ENCODE measurements at places on chromosomes 7 and 10. TPM values are rescaled to one million over a fixed set of nuclear protein-coding genes. Genes with fewer than 3 reads are reported as not detected.

Gene NEURL1
- not detected for total RNA-seq

GRCh38 chr7:110856704-110857103 lies 234.2 kb upstream of the LRRN3 start:
- DNase-seq: no peak

- no peak for DNase-seq
Measured at GRCh38 chr10:7932301-7933036, 114.2 kb downstream of the TAF3 start.

Gene ZNF853
- total RNA-seq: 23.6 TPM

Gene NEBL
- total RNA-seq: 0.07 TPM

Gene FAM20C
- 52.6 TPM for total RNA-seq

DNA sequence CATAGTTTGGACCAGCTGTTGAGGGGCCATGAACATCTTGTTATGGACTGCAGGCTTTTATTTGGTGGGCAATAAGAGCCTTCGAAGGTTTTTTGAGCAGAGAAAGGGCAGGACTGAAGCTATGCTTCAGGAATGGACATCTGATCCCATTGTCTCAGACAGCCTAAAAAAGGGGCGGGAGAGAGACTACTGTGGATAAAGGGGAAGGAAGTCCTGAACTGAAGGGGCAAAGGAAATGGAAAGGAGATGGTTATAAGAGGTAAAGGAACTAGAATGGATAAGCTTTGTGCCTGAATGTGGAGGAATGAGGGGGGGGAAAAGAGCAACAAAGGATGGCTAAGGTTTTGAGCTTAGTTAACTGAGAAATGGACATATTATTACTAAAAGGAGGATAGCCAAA lies 172.5 kb downstream of the SKAP2 start:
- no peak for DNase-seq

Gene GJD4
- not detected for total RNA-seq

- DNase-seq: no peak
Measured at GRCh38 chr7:51601461-51601860, 284.9 kb upstream of the COBL start.

Gene OTUD1
- total RNA-seq: 3.8 TPM

Gene SAMD9L
- 3.8 TPM for total RNA-seq

GRCh38 chr7:105027176-105027853 lies 13.3 kb downstream of the KMT2E start:
- DNase-seq: no peak

Gene ZNF722
- total RNA-seq: not detected

Gene SPDYE8
- total RNA-seq: not detected

- no peak for DNase-seq
Measured at GRCh38 chr7:6576024-6576866, 1.0 kb upstream of the ZDHHC4 start.

DNA sequence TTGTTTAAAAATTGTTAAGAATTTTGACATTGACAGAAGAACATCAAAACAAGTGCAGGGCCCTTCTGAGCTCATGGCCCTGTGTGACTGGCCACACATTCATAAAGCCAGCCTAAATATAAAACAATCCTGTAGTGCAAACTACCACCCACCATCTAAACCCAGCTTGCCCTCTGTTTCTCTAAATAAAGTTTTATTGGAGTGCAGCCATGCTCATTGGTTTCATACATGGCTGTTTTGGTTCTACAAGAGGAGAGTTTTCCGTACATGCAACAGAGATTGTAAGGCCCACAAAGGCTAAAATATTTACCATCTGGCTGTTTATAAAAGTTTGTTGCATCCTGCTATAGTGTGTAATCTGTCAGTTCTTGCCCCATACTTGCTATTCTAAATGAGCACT lies 54.6 kb upstream of the TRIM24 start:
- DNase-seq: no peak

- no peak for DNase-seq
Measured at GRCh38 chr7:135231686-135232085, 2.0 kb upstream of the STRA8 start.

Gene CYP3A4
- not detected for total RNA-seq

Gene GBF1
- 15.8 TPM for total RNA-seq
